ENCODE measurements at places on chromosomes 11 and 22. TPM values are rescaled to one million over a fixed set of nuclear protein-coding genes. Genes with fewer than 3 reads are reported as not detected.
A peak's percentile ranks its signal among the peaks of the same experiment; 100 is the strongest.

DNA sequence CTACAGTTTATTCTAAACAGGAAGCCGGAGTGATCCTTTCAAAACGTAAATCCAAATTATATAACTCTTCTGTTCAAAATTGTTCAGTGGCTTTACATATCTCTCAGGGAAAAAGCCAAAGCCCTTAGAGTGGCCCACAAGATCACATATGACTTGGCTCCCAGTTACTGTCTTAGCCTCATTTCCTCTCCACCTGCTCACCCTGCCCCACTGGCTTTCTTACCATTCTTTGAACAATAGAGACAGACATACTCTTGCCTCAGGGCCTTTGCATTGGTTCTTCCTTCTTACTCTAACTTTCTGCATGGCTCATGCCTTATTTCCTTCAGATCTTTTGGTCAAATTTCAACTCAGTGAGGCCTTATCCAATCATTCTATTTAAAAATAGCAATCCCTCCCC, 52.1 kb downstream of the STIM1 start:
- no peak overlapping the region for H3K4me3 ChIP-seq
- no peaks in the 10 kb centered on the region for H3K36me3 ChIP-seq
- no peaks in the 10 kb centered on the region for H3K4me1 ChIP-seq
- H3K27ac ChIP-seq, result no peak overlapping the region

DNA sequence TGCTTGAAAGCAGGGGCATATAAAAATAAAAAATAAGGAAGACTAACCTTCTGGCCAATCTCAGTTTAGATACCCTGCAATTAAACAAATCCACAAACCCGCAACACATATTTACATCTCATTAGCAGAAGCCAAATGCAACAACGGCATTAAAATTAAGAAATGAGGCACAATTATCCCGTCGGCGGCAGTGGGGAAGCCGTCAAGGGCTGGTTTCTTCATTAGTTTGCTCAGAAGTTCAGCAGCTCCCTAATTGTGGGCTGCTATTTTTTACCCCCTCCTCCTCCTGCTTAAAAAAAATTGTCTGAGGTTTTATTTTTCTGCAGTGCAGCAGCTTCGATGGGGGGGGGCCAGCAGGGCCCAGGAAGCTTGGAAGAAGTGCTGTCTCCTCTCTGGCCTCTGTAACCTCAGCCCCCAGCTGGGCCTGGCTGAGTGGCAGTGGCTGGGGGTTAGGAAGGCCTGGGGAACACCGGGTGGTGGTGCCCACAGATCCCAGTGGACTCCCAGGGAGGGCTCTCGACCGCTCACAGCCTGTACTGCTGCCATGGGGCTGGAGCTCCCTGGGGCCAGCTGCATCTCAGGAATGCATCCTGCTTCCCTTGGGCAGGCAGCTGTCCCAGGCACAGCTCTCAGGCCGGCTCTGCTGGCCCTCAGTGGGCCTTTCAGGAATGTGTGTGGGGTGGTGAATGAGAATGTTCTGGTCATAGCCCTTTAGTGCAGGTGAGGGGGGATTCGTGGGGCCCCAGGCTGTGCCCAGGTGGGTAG, 148.7 kb upstream of the B3GAT1 start:
- H3K36me3 ChIP-seq, result no peaks in the 10 kb centered on the region
- H3K4me3 ChIP-seq, result no peak overlapping the region
- H3K4me1 ChIP-seq, result no peaks in the 10 kb centered on the region
- peak; percentile 69 for DNase-seq
- no peaks in the 10 kb centered on the region for H3K27me3 ChIP-seq

GRCh38 chr11:12853325-12853651, 155.8 kb upstream of the RASSF10 start:
- no peak overlapping the region for H3K27ac ChIP-seq
- H3K4me3 ChIP-seq, result no peak overlapping the region
- DNase-seq, result no peak
- H3K4me1 ChIP-seq, result no peaks in the 10 kb centered on the region

GRCh38 chr11:62613291-62613778, 278 bp downstream of the ROM1 start:
- peaks cover 7% of the 10 kb centered on the region for H3K4me1 ChIP-seq
- no peaks in the 10 kb centered on the region for H3K36me3 ChIP-seq
- no peak for DNase-seq
- H3K4me3 ChIP-seq, result no peak overlapping the region

DNA sequence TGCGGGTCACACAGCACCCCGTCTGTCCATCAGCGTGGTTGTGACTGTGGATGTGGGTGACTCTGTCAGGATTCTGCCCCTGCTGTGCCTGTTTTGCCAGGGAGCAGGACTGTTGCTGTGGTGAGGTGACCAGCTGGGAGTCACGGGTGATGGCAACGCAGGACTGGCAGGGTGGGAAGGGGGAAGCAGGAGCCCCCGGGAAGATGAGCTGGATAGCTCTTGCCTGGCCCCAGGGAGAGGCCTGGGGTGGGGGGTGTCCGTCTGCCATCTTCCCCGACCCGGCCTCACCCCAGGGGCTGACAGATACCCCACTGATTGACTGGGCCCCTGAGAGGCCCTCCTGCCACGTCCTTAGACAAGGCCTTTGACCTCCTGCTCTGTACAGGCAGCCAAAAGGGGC, 34.3 kb upstream of the TSPAN18 start:
- no peaks in the 10 kb centered on the region for H3K27me3 ChIP-seq
- no peaks in the 10 kb centered on the region for H3K4me1 ChIP-seq
- DNase-seq, result no peak
- no peak overlapping the region for H3K4me3 ChIP-seq

GRCh38 chr11:44627911-44628729, 62.7 kb downstream of the CD82 start:
- H3K4me3 ChIP-seq, result no peak overlapping the region
- H3K27ac ChIP-seq, result no peak overlapping the region
- H3K27me3 ChIP-seq, result no peaks in the 10 kb centered on the region
- H3K4me1 ChIP-seq, result no peaks in the 10 kb centered on the region
- peak; percentile 53 for DNase-seq

GRCh38 chr11:2382936-2383851, 6.1 kb downstream of the CD81 start:
- no peaks in the 10 kb centered on the region for H3K4me1 ChIP-seq
- H3K27me3 ChIP-seq, result no peaks in the 10 kb centered on the region
- DNase-seq, result peak; percentile 70
- H3K4me3 ChIP-seq, result no peak overlapping the region

The APOA4 gene
- total RNA-seq, result 0.35 TPM

The GPR137 gene
- 56.1 TPM for total RNA-seq

The TMPRSS5 gene
- total RNA-seq, result 1.5 TPM

The TMEM191B gene
- total RNA-seq, result 2.4 TPM
